ENCODE measurements at places on chromosomes 5 and 9.

GRCh38 chr9:105076729-105077128, 148.8 kb upstream of the ABCA1 start:
- DNase-seq = no peak

DNA sequence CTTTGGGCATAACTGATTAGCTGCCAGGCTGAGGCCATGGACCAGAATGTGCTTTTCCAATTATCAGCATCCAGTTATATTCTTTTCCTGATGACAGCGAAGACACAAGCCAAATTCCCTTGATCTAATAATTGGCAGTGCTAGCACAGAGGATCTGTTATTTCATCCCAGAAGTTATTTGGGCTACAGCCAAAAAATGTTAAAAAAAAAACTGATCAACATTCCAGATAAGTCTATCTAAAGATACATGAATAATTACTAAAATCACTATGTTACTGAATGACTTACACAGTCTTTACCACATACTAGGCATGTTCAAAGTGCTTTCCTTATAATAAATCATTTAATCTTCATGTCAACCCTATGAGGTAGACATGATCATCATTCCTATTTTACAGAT, 13.5 kb upstream of the PDZD2 start:
- DNase-seq = no peak

DNA sequence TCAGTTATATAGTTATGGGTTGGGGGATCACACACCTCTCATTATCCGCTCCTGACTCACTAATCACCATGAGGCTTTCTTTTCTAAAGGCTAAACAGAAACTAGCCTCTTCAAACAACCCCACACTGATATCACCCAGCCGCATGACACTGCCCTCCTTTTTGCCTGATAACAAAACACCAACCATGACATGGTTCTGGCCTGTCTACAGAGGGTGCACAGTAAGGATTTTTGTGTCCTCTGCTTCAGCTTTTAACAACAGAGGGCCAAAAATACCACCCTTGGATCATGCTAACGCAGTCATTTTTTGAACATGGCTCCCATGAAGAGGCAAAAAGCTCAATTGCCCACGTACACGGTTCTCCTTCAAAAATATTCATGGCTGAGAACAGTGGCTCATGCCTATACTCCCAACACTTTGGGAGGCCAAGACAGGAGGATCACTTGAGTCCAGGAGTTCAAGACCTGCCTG, 4.0 kb downstream of the CMBL start:
- DNase-seq = no peak

DNA sequence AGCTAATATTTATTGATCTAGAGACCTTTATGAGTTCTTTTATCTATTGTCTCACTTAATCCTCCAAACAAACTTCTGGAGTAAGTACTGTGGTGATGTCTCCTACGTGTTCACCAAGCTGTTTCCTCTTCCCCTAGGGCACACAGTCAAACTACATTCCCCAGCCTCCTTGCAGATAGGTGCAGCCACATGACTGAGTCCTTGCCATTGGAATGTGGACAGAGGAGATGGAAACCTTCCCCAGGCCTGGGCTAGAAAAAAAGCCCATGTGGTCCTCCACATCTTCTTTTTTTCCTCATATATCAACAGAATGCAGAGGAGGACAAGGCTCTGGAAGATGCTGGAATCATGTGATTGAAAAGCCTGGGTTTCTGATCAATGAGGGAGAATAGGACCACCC, 88.0 kb downstream of the ANKRD55 start:
- DNase-seq = no peak

- peak; percentile 84 for DNase-seq
Observed at GRCh38 chr9:105299190-105299854, 54.9 kb downstream of the SLC44A1 start.

DNA sequence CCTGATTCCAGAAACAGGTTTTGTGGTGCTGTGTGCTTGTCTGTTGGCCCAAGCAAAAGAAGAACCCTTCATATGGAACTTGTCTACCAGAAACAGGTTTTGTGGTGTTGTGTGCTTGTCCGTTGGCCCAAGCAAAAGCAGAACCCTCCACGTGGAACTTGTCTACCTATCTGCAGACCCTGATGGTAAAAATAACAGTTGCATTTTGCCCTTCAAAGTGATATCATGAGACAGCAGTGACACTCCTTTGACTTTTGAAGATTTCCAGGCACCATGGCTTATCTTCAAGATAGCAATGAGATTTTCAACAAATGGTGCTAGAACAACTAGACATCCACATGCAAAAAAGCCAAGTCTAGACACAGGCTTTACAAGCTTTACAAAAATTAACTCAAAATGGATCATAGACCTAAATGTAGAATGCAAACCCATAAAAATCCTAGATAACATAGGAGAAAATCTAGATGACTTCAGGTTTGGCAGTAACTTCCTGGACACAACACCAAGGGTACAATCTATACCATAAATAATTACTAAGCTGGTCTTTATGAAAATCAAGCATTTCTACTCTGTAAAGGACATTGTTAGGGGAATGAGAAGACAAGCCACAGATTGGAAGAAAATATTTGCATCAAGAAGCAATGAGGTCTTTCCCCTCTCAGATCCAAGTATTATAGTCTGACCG, 16.8 kb downstream of the MACROH2A1 start:
- DNase-seq = no peak

GRCh38 chr9:68777070-68777763, 72.2 kb downstream of the PIP5K1B start:
- no peak for DNase-seq

GRCh38 chr5:134555890-134556311, 30.4 kb downstream of the JADE2 start:
- DNase-seq = peak; percentile 72

DNA sequence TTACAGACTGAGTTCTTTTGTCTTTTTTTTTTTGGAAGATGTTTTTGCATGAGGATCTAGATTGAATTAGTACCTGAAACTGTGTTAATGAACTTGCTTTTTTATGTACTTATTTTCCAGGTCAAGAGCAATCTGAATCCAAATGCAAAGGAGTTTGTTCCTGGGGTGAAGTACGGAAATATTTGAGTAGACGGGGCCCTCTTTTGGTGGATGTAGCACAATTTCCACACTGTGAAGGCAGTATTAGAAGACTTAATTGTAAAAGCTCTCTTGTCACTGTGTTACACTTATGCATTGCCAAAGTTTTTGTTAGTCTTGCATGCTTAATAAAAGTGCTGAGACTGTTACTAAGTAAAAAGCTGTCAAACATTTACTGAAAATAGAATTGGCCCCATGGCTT, 14.5 kb downstream of the SLC23A1 start:
- DNase-seq = peak; percentile 19

DNA sequence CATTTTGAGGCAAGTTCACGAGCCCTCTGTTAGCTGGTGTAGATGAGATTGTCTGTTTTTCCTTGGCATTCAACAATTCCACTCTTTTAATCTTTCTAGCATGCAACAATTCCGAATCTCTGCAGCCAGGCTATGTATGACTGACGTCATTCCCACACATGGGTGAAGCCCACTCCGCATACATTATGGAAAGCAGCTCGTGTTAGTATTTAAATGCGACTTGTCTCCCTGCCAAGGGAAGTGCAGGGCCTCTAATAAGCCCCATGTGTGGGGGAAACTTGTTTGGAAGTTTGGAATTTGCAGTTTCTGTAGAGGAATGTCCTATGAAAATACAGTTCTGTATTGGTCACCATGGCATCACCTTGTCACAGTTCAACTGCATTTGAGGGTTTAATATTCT, 146.0 kb upstream of the FBXL7 start:
- no peak for DNase-seq

- no peak for DNase-seq
Observed at GRCh38 chr9:126211441-126212074, 115.1 kb upstream of the MVB12B start.

Data from astrocyte of the spinal cord (primary cell).